GM18507 (cell line): ENCODE measurements at places on chromosomes 4 and X.
A peak's percentile ranks its signal among the peaks of the same experiment; 100 is the strongest.

- no peak for DNase-seq
Observed at GRCh38 chrX:63657821-63658220, 127.2 kb downstream of the ARHGEF9 start.

DNA sequence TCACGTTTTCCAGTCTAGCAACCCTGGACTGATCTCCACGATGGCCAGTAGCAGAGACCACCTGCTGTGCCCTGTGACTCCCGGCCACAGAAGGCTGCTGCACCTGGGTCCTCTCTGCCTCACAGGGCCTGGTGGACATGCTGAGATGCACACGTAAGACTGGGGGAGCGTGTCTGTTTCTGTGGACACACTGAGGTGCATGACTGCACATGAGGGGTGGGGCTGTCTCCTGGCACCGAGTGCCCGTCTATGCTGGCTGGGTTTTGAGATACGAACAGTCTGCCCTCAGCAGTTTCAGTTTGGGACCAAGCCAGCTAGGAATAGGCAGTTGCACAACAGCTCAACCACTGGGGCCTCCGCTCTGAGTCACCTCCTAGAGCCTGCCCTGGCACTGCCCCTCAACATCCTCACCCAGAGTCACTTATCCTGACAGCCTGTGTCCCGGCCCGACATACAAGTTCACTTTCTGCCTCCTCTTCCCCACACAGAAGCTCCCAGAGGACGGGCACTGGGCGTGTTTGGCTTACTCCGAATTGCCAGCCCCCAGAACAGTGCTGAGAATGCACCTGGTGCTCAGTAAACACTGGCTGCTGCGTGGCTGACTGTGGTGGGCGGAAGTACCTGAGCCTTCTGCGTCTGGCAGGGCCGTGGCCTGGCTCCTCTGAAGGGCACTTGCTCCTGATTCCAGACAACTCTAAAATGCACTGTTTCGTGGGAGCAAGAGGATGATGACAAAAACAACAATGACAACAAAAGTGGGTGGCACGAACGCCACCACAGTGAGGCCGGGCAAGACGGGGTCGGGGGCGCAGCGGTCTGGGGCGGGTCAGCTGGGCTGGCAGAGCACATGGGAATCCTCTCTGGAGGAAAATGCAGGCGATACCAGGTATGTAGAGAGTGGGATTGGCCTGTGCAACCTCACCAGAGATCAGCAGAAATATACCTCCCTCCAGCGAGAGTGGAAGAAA lies 30.9 kb downstream of the RNF212 start:
- DNase-seq = no peak

DNA sequence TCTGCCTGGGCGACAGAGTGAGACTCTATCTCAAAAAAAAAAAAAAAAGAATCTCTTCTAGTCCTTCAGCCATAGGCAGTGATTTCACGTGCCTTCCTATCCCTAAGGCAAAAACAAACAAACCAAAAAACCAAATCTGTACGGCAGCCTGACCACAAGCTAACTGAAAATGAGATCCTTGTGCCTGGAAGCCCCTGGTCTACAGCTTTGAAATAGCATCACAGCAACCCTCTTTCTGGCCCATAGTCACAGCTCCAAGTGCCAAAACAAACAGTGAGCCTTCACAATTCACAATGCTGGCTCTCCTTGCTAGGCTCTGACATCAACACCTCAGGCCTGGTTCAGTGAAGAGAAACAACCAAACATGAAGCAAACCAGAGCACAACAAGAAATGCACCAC lies 46.1 kb downstream of the TMEM150C start:
- no peak for DNase-seq

- no peak for DNase-seq
Observed at GRCh38 chrX:17098516-17099247, 152.2 kb downstream of the REPS2 start.

- DNase-seq = peak; percentile 9
Observed at GRCh38 chr4:89294573-89295269, 12.9 kb downstream of the GPRIN3 start.

GRCh38 chr4:36206603-36207311 lies 37.6 kb downstream of the ARAP2 start:
- no peak for DNase-seq

DNA sequence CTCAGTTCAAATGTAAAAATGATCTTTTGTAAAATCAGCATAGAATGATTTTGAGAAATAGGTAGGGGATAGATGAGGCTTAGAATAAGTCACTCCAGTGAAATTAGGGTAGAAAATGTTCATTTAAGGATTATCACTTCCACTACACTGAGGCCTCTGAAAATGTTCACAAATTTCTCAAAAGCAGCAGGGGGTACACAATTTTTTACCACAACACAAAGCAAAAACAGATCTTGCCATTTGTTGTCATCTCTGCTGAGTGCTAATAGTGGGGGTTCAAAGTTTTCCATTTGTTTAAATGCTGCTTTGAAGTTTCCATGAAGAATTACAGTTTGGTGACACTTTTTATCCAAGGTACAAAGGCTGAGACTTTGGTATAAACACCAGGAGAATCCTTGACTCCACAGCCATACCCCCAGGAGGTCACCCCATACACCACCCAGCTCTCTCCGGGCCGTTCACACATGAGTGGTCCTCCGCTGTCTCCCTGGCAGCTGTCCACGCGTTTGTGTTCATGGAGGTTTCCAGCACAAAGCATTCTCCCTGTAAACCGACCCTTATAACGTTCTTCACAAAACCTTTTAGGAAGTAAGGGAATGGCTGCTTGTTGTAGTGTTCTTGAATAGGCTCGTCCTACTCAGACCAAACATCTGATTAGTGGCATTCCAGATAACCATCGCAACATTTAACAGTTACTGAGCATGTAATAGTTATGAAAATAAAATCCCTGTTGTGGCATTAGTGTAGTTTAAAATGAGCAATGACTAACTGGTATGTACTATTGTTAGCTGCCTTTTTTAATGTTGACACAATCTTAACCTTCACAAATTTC lies 71.0 kb downstream of the PRSS12 start:
- DNase-seq = no peak

DNA sequence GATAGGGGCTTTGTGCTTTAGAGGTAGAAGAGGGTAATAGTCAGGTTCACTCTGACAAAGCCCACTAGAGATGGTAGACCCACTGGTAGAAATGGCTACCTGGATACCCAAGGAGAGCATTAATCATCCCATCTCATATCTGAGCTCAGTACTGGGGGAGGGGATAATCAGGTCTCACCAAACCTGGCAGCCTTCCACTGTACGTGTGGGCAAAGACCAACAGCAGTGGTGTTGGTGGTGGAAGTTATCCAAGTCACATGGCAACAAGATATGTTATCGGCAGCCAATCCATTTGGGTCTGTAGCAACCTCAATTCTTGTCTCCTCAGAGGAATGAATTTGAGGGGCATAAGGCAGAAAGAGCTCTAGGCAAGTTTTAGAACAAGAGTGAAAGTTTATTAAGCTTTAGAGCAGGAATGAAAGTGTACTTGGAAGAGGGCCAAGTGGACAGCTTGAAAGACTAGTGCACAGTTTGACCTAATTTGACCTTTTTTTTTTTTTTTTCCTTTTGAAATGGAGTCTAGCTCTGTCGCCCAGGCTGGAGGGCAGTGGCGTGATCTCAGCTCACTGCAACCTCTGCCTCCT lies 67.0 kb upstream of the CXCL13 start:
- DNase-seq = no peak

DNA sequence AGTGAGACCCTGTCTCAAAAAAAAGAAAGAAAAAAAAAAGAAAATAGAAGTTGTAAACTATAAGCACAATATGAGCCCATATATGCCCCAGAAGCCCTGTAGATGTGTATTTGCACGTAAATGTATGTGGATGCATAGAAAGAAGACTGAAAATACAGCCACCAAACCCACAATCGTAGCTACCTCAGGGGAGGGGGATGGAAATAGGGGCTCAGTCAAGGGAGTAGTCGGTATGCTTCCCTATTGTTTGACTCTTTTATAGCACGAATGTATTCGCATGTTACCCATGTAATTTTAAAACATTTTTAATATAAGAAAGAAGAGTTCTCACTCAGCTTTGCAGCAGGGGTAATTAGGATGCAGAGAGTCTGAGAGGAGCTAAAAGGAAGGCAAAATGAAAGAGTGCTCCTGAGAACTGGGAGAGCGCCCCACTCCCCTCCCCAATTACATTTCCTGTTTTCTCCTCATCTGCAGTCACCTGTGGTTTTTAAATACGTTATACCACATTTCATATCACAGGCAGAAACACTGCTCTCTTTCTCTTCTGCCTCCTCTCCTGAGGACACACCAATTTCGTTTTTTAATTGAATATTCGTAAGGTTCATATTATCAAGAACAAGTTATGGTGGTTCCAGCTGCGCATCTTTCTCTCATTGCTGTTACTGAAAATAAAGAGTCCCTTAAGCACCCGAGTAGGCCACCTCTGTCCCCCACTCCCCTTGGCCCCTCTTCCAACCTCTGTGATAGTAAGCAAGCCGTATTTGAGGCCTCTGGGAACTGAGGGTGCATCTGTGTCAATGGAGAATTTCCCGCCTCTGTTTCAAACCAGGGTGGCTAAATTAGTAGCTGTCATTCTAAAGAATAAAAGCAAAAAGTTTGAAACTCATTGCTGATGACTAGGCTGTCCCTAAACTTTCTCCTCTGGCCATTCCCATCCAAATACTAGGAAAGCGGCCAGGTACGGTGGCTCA lies 10.7 kb downstream of the SEPTIN6 start:
- DNase-seq = no peak

GRCh38 chrX:9465380-9466123 lies 694 bp downstream of the TBL1X start:
- no peak for DNase-seq

DNA sequence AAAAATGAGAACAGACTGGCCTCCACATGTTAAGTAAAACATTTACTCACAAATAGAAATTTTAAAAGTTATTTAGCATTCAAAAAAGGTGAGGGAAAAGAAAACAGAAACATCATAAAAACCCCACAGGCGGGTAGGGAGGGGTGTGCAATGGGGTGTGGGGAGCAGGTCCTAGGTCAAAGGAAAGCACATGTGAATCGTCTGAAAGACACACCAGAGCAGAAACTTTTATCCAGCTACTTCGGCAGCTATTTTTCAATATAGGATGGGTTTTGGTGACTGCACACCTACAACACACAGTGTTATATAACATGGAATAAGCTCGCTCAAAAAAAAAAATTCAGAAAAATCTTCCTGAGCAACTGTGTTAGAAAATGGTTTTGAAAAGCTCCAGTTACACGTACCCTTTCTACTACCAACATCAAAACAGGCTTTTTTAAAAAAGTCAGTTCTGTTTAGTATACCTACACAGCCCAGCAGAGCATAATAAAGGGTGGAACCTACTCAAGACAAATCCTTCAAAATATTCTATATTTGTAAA lies 1.6 kb downstream of the OTUD4 start:
- no peak for DNase-seq

GRCh38 chr4:138097912-138098600 lies 144.1 kb downstream of the SLC7A11 start:
- no peak for DNase-seq

GRCh38 chr4:78529569-78530209 lies 21.9 kb upstream of the ANXA3 start:
- DNase-seq = no peak

DNA sequence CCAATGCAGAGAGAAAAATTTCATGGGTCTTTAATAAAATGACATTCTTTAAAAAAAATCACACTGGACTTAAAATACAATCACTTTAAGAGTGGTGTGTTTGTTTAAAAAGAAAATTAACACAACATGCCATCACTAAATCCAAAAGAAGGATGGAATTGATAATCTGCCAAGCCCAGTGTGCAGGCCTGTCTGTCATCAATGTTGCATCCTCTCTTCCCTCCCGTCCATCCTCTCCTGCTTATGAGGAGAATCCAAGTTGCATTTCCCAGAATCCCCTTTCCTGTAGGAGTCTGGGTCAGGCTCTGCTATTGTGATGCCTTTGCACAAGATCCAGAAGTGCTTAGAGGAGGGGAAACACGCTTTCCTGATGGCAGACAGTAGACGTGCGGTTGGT lies 169.4 kb downstream of the MID1 start:
- DNase-seq = no peak

DNA sequence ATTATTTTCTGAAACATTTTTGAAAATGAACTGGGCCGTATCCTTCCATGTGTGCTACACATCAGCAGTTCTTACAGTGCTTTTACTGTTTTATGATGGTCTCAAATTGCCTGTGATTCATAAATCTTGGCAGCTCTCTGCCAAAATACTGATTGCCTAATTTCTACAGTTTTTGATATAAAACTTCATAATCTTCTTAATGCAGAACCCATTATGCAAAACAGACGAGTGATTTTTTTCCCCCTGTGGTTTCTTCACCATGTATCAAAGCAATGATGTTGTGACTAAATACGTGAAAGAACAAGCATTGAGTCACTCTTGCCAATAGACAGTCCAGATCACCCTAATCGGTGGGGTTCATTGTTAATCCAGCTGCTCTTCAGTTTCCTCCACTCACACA lies 156.4 kb upstream of the WDR1 start:
- no peak for DNase-seq

DNA sequence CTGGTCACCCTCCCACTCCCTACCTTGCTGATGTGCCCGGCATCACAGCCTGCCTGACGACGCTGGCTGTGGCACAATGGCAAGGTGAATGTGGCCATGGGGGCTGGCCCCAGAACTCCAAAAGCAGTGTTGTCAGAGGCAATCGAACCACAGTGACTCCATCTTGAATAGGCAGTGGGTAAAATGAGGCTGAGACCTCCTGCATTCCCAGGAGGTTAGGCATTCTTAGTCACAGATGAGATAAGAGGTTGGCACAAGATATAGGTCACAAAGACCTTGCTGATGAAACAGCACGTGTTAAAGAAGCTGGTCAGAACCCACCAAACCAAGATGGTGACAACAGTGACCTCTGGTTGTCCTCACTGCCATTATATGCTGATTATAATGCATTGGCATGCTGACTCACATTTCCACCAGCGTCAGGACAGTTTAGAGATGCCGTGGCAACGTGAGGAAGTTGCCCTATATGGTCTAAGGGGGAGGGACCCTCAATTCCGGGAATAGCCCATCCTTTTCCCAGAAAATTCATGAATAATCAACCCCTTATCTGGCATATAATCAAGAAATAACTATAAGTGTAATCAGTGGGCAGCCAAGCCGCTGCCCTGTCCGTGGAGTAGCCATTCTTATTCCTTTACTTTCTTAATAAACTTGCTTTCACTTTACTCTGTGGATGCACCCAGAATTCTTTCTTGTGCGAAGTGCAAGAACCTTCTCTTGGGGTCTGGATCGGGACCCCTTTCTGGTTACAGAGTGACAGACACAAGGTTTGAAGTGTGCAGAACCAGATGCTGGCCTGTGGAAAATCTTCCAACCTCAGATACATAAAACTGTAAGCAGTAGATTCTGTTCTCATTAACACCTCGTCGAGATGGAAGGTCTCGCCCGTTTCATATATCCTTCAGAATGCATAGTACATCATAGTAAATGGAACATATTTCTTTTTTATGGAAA lies 26.8 kb upstream of the CLDN24 start:
- DNase-seq = no peak

GRCh38 chr4:137608085-137608484 lies 75.8 kb upstream of the PCDH18 start:
- no peak for DNase-seq

- no peak for DNase-seq
Observed at GRCh38 chr4:67581208-67581857, 22.8 kb downstream of the STAP1 start.

DNA sequence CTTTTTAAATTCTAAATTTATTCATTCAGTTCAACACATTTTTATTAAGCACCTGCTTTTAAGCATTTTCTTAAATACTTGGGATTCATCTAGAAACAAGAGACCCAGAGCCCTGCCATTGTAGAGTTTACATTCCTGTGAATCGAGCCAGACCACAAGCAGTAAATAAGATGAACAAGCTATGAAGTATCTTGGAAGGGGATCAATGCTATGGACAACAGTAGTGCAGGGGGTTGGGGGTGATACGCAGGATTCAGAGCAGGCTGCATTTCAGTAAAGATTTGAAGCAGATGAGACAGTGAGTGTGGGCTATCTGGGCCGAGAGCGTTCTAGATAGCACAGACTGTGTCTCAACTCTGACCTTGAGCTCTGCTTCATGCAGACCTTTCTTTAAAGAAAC lies 35.1 kb downstream of the CLDN22 start:
- DNase-seq = no peak
